ENCODE measurements at places on chromosomes 3 and 15.

DNA sequence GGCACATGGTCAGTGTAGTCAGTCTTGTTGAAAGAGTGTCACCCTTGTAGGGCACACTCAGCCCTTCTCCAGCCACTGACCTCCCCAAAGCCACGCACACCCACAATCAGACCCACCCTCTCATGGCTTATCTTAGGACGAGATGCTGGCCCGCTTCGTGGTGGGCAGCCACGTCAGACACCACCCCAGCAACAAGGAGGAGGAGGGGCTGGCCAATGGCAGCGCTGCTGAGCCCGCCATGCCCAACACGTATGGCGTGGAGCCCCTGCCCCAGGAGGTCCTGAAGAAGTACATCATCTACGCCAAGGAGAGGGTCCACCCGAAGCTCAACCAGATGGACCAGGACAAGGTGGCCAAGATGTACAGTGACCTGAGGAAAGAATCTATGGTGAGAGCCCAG, 10.1 kb upstream of the PODXL2 start:
- DNase-seq, result no peak

DNA sequence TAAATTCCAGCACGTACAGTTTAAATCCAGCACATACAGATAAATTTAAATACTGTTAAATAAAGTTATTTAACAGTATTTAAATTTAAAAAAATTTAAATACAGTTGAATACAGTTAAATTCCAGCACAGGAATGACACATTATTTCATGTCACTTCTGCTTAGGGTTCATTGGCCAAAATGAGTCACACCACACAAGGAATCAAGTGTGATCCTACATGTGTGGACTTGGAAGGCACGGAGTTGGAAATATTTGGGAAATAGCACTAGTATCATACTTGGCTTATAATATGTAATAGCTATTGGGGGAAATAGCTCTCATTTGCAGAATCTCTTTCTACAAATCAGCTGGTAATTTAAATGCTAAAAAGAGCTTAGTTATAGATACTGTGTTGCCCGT, 10.6 kb downstream of the RAB7A start:
- DNase-seq, result no peak

DNA sequence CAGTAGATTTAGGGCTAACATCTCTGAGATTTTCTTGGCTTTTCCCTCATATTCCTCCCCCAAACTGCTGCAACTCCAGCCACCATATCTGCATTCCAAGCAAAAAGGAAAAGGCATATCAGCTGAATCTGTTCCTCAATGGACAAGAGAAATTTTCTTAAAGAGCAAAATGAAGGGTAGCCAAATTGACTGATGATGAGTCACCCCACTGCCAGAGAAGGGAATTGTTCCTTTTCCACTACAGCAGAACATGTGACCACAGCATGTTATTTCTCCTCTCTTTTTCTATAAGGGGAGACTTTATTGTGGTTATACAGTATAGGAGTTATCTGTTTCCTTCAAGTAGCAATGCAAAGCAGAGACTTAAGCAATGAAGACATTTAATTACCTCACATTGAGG, 172.5 kb downstream of the MTHFS start:
- DNase-seq, result no peak

GRCh38 chr15:68729789-68730411, 90.8 kb downstream of the ANP32A start:
- no peak for DNase-seq

DNA sequence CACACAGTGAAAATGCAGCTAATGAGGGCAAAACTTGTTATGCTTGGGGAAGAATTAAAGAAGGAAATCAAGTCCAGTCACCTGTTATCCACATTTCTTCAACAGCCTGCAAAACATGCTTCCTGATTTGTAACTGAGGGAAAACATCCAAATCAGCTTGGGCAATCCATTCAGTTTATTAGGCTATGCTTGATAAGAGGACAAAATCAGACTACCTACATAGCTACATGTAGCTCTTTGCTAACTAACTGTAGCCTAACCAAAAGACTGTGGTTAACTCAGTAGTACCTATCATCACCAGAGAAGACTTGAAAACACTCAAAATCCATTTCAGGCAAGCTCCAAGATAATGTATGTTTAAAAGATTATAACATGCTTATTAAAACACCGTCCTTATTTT, 436.4 kb downstream of the SHQ1 start:
- no peak for DNase-seq

DNA sequence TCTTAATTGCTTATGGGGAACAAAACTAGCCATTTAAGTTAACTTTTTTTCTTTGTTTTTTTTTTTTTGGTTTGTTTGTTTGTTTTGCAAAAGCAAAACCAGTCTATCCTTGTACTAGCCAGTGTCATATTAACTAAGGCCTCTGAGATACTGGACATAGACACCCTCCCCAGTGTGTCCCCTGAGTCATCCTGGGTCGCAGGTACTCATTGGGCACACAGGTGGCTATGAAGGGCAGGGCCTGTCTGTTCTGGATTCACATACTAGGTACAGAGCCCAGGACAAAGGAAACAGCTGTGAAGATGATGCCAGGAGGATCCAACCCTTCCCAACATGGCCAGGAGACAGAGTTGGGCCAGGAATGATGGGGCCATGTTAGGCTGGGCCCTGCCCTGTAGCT, 318.1 kb downstream of the THSD4 start:
- DNase-seq, result no peak

GRCh38 chr3:133570139-133570936, 3.1 kb upstream of the CDV3 start:
- no peak for DNase-seq

DNA sequence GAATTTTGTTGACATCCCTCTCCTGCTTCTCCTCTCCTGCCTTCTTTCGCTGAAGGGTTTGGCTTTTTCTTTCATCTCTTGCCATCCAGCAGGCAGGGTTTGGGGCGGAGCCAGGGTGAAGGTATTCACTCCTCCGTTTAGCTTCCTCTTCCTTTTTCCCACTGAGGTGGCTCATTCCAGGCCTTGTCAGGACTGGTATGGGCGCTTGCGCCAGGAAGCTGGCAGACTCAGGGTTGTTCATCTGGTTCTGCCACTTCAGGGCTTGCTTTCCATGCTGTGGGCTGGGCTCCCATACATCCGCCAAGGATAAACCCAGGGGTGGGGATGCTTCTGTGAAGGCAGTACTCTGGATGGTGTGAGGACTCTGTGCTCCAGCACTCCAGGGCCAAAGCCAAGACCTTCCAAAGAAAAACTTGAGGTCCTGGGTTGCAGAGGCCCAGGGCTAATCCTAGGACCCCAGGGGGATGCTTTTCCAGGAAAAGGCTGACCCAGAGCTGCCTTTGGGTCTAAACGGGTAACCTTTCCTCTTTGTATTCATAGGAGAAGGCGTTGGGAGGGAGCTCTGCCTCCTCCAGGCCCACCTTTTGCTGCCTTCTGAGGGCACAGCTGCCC, 7.7 kb upstream of the AMOTL2 start:
- DNase-seq, result no peak

- DNase-seq, result no peak
These were observed 82.8 kb downstream of the SLCO3A1 start for GRCh38 chr15:91936182-91936775.

- DNase-seq, result no peak
These were observed 22.9 kb downstream of the LPP start for GRCh38 chr3:188176884-188177283.

Measured in HAP-1 (cell line).